ENCODE measurements at places on chromosomes 4 and X.
A peak's percentile ranks its signal among the peaks of the same experiment; 100 is the strongest.

DNA sequence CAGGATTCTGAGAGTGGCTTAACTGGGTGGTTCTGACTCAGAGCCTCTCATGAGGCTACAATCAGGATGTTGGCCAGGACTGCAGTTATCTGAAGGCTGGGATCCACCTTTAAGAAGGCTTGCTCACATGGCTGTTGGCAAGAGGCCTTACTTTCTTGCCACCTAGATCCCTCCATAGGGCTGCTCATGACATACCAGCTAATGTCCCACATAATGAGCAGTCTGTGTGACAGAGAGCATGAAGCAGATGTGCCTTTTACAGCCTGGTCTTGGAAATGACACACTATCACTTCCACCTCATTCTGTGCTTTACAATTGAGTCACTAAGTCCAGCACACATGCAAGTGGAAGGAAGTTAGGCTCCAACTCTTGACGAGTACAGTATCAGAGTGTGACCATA, 4.3 kb upstream of the RBM3 start:
- DNase-seq: no peak

- DNase-seq: no peak
Measured at GRCh38 chr4:62162606-62163005, 962.5 kb downstream of the ADGRL3 start.

DNA sequence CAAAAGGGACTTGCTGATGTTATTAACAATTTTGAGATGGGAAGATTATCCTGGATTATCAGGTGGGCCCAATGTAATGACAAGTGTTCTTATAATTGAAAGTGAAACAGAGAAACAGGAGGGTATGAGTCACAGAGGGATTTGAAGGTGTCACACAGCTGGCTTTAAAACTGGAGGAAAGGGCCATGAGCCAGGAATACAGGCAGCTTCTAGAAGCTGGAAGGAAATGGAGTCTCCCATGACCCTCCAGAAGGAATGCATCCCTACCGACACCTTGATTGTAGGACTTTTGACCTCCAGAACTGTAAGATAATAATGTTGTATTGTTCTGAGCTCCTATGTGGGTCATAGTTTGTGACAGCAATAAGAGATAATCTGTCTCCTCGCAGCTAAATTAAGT, 98.0 kb upstream of the STIM2 start:
- DNase-seq: no peak

DNA sequence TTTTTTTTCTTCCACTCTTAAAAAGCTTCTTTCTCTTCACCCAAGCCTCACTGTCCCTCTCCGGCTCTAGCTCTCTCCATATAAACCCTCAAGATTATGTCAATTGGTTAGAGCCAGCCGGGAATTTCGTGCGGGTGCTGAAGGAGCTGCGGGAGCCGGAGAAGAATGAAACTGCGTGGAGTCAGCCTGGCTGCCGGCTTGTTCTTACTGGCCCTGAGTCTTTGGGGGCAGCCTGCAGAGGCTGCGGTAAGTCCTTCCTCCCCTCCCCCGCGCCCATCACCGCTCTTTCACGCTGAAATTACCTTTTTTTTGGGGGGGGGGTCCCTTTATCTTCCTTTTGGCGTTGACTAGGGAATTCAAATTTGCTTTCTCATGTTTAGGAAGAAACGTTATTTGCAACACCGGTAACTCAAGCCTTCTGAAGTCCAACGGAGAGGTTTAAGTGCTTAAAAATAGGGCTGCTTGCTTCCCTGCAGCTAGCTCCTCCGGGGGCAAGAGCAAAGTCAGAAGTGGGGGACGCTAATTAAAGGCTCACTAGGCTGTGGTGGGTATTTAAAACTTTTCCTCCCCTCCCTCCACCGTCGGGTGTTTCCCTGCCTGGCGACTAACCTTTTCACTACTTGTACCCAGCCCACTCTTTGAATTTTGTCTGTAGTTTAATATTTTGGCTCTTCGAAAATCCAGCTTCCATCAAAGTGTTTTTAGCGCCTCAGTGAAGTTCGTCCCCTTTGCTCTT, 491 bp downstream of the COL4A5 start:
- no peak for DNase-seq

- DNase-seq: peak; percentile 20
Measured at GRCh38 chrX:34656842-34657725, at the start of gene TMEM47. TMEM47 (minus strand) TSS chrX:34657285; CDS start chrX:34657029, 256 bp downstream.

GRCh38 chr4:116018831-116019230, 905.4 kb upstream of the NDST4 start:
- no peak for DNase-seq

DNA sequence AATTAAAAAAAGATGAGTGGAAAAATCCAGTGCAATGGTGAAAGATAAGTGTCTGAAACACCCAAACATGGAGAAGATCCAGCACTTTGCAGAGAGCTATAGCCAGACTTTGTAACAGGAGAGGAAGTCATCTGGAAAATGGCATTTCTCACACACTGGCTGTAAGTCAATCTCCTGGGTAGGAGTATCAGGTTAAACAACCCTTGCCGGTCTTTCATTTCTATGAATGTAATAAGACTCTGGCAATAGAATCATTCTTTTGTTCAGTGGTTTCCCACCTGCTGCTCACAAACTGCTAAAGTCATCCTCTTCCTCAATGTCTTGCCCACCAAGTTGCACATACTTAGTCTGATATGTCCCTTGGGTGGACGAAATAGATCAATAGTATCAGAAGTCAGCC, 94.0 kb upstream of the ATP8A1 start:
- DNase-seq: no peak

GRCh38 chr4:87566276-87566675, 37.1 kb upstream of the SPARCL1 start:
- DNase-seq: no peak

- no peak for DNase-seq
Measured at GRCh38 chrX:119101168-119101567, 26.4 kb downstream of the KIAA1210 start.

DNA sequence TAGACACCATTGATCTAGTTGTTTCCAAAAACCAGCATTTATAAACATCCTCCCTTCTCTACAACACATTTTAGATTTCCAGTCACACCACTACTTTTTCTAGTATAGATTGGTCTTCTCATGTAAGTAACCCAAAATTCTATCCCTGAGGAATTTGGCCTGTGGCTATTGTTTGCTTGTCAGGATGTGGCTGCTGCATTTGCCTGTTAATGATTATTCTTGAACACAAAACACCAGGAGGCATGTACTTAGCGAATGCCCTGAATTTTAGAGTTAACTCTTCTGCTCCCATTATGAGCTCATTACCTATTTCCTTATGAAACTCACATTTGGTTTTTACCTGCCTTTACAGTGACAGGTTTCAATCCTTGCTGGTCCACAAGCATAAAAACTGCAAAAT, 102.0 kb upstream of the FSTL5 start:
- DNase-seq: no peak

- no peak for DNase-seq
Measured at GRCh38 chrX:138986866-138987265, 275.3 kb upstream of the FGF13 start.

- no peak for DNase-seq
Measured at GRCh38 chr4:84680956-84681355, 98.0 kb downstream of the CDS1 start.

GRCh38 chr4:121688701-121689100, 8.1 kb downstream of the ANXA5 start:
- DNase-seq: no peak

- no peak for DNase-seq
Measured at GRCh38 chr4:35325908-35326453, 918.3 kb downstream of the ARAP2 start.

GRCh38 chrX:100911731-100912130, 17.0 kb downstream of the XKRX start:
- no peak for DNase-seq

GRCh38 chr4:156347412-156348075, 393.9 kb upstream of the CTSO start:
- no peak for DNase-seq

GRCh38 chr4:55574252-55574651, 17.8 kb downstream of the PDCL2 start:
- DNase-seq: no peak
